HAP-1 (cell line): ENCODE measurements at places on chromosomes 11 and 22.

- no peak for DNase-seq
Observed at GRCh38 chr11:68694431-68695297, 10.3 kb downstream of the GAL start.

DNA sequence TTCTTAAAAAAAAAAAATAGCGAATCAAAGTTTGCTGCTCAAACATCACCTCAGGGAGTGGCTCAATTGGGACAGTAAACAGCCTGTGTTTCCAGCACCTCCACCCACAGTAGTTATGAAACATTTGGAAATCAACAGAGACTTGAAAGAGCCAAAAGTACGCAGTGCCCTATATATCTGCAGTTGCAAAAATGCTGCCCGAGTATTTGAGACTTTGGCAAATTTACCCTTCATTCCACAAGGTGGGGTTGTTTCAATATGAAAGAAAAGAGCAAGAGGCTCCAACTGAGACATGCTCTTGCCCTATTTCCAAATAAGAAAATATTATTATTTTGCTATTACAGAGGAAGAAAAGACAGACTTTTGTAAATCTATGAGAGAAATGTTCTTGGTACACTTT, 851.1 kb upstream of the RAG2 start:
- peak; percentile 19 for DNase-seq

GRCh38 chr11:44877571-44878497, 72.8 kb downstream of the TP53I11 start:
- DNase-seq, result no peak

DNA sequence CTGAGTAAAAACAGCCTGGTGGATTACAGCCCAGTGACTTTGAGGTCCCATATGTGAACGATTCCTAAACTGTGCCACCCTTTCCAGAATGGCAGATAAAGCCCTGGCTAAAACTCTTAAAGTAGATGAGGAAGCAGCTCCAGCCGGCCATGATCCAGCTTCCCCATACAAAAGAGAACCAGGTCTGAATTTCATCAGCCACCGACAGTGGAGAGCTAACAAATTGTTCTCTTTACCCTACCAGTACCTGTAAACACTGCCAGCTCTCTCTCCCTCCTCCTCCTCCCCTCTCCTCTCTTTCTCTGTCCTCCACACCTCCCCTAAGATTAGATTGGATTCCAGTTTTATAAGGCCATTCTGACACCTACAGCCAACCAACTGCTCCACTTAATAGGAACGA, 176.9 kb downstream of the DSCAML1 start:
- DNase-seq, result no peak

DNA sequence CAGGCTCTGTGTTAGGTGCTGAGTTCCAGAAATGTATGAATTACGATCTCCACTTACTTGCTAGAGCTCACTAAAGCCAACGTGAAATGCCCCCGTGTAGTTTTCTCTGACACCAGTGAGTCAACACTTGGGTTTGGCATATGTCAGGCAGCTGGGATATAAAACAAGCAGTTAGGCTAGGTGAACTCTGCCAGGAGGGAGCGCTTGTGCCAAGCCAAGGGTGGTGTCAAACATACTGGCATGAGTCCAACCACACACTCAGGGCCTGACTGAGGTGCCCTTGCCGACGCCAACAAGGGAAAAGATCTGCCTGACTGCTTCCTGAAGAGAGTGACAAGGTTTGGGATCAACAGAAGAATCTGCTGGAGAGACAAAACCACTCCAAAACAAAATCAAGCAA, 167.8 kb upstream of the NARS2 start:
- DNase-seq, result no peak

DNA sequence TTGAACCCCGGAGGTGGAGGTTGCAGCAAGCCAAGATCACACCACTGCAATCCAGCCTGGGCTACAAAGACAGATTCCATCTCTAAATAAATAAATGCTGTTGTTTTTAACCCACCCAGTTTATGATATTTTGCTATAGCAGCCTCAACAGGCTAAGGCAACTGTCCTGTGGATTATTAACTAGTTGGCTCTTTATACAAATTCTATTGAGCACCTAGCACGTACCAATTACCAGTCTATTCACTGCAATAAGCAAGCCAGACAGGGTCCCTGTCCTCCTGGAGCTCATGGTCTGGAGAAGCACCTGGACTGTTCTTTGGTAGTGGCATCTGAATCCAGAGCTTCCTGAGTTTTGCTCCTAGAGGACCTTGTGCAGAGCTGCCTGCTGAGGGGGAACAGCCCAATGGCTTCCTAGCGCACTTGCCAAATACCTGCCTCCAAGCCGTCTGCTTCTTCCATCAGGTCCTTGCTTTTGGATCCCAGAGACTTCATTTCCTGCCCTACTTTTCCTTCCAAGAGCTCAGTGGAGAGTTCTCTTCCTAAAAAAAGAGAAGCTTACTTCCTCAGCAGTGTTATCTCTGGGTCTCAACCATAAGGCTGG, 49.9 kb upstream of the MICAL2 start:
- no peak for DNase-seq

DNA sequence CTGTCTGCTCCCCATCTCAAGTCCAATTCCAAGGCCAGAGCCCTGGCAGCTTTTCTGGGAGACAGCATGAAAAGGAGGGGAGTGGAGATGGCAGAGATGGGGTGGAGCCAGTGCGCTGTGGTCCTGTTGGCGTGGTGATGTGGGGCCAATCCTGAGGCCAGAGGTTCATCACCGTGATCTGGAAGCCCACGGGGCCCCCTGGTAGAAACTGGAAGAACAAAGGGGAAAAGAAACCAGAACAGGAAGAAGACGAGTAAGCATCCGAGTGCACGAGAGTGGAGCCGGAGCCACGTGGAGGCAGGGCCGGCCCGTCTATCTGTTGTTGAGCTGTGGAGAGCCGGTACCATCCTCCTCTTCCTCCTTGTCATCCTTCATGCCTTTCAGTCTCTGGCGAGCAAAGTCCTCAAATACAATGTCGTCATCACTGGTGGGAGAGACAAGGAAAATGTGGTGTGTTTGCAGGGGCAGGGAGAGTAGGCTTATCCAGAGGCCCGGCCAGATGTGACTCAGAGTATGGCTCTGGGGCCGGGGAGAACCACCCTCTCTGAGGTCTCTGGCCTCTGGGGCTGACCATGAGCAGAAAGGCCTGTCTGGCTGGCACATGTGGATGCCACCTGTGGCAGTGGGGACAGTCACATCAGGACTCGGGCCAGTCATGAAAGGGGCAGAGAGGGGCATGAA, 25.4 kb downstream of the TPBGL start:
- DNase-seq, result no peak

DNA sequence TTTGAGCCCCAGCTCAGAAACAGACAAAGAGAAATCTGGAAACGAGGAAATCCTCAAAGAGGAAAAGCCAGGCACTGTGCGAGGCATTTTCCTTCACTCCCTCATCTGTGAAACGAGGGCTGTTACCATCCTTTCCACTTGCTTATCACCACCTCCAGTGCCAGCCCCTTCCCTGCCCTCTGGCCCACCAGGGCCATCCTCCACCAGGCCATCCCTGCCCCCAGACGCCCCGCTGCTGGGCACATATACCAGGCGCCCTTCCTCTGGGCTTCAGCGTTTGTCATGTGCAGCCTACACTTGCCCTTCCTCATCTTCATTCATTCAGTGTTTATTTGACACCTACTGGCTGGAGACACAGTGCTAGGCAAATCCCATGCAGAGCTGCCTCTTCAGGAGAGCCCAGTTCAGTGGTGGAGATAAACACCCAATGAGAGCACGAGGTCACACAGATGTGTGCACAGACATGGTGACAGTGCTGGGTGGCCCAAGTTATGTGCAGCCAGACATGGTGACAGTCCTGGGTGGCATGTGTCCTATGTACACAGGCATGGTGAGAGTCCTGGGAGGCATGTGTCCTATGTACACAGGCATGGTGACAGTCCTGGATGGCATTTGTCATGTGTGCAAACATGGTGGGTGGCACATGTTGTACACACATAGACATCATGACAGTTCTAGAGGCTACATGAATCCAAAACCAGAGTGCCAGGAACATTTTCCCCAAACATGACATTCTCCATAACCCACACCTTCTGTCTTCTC, 9.7 kb downstream of the SPTBN2 start:
- DNase-seq, result no peak

DNA sequence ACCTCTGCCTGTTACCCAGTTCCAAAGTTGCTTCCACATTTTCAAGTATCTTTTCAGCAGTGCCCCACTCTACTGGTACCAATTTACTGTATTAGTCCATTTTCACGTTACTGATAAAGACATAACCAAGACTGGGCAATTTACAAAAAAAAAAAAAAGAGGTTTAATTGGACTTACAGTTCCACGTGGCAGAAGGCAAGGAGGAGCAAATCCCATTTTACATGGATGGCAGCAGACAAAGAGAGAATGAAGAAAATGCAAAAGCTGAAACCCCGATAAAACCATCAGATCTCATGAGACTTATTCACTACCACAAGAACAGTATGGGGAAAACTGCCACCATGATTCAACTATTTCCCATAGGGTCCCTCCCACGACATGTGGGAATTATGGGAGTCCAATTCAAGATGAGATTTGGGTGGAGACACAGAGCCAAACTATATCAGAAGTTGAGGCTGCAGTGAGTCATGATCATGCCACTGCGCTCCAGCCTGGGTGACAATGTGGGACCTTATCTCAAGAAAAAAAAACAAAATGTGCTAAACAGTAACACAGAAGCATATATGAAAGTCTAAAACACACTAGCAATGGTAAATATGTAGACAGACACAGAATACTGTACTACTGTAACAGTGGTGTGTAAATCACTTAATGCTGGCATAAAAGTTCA, 190.3 kb upstream of the ZC3H12C start:
- DNase-seq, result no peak

GRCh38 chr22:42947211-42947990, 67.5 kb downstream of the PACSIN2 start:
- DNase-seq, result peak; percentile 52

GRCh38 chr11:130601141-130601540, 152.7 kb downstream of the ADAMTS15 start:
- no peak for DNase-seq

- peak; percentile 55 for DNase-seq
Observed at GRCh38 chr11:61507962-61508861, at the start of gene LRRC10B. LRRC10B (plus strand) TSS chr11:61508749; CDS start chr11:61508999, 250 bp downstream.

DNA sequence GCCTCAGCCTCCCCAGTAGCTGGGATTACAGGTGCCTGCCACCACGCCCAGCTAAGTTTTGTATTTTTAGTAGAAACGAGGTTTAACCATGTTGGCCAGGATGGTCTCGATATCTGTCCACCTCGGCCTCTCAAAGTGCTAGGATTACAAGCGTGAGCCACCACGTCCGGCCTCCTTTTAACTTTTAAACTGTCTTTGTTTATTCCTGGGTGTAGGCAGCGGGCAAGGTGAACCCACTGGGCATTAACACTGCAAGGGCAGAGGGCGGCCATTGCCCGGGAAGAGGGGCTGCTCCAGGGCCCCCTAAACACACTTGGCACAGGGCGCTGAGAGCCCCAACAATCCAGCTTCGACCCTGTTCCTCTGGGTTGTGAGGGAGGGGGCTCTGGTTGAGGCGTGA, 693.6 kb downstream of the BRD1 start:
- DNase-seq, result no peak

DNA sequence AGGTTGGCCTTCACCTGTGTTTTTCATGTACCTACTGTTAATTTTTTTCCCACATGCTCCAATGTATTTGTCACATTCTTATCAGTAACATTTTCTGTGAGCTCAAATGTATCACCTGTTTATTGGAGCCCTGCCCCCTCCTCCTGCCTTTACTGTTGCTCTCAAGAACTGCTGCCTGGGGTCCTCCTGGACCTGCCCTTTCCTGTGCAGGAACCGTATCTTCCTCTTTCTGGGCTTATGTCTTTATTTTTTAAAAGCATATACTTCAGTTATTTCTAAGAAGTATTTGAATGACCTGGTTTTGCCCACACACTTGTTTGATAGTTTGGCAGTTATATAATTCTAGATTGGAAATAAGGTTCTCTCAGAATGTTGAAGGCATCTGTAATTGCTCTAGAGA, 5.9 kb downstream of the FAM118B start:
- no peak for DNase-seq

DNA sequence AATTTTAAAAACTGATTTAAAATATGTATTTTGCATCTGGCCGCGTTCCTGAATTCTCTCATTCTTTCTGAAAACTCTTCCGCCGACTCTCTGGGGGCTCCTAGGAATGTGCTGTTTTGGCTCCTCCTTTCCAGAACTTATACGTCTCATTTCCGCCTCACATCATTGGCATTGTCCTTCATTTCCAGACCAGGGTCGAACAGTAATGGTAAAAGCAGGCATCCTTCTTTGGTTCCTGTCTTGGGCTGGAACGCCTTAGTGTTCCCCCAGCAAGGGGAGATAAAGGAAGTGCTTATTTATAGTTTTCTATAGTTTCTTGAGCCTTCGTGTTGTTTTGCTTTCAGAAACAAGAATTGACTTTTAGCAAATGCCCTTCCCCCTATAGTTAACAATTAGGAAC, 10.9 kb upstream of the TNNT3 start:
- no peak for DNase-seq

- DNase-seq, result no peak
Observed at GRCh38 chr11:45809456-45810395, 4.8 kb downstream of the SLC35C1 start.

- DNase-seq, result no peak
Observed at GRCh38 chr11:36012979-36013378, 69.1 kb downstream of the LDLRAD3 start.

DNA sequence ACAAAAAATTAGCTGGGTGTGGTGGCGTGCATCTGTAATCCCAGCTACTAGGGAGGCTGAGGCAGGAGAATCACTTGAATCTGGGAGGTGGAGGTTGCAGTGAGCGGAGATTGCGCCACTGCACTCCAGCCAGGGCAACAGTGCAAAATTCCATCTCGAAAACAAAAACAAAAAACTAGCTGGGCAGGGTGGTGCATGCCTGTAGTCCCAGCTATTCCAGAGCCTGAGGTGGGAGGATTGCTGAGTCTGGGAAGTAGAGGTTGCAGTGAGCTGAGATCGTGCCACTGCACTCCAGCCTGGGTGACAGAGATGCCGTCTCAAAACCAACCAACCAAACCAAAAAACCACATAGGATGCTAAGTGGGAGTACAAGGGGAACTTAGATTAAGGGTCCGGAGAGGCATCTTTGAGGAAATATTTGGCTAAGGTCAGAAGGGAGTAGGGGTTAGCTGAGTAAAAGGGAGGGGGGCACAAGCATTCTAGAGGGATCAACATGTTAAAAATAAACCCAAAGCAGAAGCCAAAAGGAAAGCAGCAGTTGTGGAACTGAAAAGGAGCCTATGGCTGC, 10.2 kb downstream of the PHF5A start:
- DNase-seq, result no peak

GRCh38 chr11:102279641-102280170, 37.6 kb upstream of the BIRC3 start:
- DNase-seq, result peak; percentile 50

DNA sequence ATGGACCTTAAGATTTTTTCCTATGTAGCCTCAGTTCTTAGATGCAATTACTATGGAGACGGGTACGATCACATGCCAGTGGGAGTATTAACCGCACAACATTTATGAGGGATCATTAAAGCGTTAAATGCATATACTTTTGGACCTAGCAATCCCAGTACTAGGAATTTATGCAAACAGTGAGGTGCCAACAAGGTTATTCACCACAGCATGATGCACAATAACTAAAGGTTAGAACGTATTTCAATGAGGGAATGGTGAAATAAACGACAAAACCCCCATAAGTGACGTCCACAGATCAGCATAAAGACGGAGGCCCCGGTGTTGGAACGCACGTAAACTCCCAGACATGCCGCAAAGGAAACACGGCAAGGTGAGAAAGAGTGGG, 539 bp downstream of the SIRT3 start:
- no peak for DNase-seq

GRCh38 chr22:19796160-19796559, 35.6 kb downstream of the TBX1 start:
- no peak for DNase-seq

GRCh38 chr11:705646-706438, at the start of gene EPS8L2:
EPS8L2 (plus strand) TSS chr11:706231; CDS start chr11:709408, 3,177 bp downstream.
- peak; percentile 62 for DNase-seq
